ENCODE measurements at places on chromosomes 2 and 18.

GRCh38 chr2:18599509-18600254 is 10.3 kb upstream of the NT5C1B start:
- DNase-seq, result no peak

DNA sequence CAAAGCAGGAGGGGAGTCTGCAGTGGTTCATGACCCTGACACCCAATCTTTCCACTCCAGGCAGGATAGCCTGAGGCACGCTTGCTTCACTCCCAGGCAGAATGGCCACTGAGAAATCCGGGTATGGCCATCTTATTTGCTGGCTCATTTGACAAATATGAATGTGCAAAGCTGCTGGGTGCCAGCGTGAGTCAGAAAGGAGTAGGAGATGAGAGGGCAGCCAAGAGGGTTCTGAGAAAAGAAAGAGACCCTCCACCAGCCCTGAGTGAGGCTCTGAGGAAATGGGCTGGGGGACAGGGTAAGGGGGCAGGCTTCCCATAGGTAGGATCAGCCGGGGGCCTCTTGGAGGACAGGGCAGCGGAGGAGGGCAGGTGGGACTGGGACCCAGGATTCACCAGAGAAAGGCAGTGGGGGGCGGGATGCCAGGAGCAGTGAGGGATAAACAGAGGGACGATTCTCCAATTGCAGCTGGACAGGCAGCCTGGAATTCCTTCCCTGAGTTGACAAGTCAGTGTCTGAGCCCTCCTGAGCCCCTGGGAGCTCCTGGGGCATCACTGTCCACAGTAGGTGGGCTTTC is 15.2 kb downstream of the RAMP1 start:
- DNase-seq, result no peak

DNA sequence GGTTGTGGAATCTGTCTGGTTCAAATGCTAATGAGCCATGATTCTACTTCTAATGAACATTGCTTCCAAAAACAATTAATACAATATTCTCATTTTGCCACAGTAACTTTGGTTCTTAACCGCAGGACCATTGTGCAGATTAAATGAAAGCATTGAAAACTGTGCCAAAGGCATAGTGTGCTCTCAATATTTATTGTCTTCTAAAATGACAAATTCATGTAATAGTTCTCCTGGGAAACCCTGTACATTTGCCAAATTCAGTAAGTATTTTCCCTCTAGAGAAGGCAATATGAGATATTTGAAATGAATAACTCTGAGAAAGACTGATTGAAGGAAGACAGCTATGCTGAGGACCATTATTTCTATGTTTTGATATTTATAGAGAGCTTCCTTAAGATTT is 246.3 kb downstream of the CCDC102B start:
- no peak for DNase-seq

DNA sequence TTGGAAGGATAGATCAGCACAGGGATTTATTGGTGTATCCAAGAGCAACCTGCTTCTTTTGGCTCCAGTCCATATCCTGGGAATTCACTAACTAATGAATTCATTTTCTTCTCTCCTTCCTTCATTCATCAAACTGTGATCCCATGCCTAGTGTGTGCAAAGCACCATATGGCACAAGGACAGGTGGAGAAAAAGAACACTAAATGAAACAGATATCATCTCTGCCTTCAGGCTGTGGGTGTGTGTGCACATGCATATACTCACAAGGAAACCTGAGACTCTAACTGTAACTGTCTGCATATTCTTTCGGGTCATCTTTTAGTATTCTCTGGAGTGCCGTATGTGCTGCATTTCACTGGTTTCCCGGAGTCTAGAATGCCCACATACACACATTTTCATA is 20.2 kb downstream of the TNP1 start:
- no peak for DNase-seq

DNA sequence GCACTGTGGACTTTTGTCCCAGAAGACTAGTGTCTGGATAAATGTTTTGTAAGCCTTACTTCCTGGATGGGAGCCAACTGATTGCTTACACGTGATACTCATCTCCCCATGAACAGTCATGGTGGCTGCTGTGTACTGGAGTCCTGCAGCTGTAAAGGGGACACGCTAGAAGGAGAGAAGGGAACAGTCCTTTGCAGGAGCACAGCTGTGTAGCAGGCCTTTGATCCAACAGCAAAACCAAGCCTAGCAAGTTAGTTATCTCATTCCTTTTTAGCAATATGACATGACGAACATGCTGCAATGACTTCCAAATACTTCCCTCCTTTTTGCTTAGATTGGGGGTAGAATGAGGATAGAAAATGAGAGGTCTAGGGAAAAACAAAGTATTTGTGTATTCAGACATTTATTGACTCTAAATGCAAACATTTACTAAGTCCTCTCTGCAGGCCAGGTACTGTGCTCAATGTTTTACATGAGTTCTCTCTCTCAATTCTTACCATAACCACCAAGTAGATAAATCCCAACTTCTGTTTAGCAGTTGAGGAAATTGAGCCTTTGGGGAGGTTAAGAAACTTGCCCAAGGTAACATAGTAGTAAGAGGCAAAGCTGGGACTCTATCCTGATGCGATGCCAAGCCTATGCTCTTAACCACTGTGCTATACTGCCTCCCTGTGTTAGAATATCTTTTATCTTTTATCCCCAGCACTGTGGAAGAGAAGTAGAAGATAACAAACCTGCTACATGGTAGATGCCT is 55.4 kb upstream of the CD28 start:
- no peak for DNase-seq

DNA sequence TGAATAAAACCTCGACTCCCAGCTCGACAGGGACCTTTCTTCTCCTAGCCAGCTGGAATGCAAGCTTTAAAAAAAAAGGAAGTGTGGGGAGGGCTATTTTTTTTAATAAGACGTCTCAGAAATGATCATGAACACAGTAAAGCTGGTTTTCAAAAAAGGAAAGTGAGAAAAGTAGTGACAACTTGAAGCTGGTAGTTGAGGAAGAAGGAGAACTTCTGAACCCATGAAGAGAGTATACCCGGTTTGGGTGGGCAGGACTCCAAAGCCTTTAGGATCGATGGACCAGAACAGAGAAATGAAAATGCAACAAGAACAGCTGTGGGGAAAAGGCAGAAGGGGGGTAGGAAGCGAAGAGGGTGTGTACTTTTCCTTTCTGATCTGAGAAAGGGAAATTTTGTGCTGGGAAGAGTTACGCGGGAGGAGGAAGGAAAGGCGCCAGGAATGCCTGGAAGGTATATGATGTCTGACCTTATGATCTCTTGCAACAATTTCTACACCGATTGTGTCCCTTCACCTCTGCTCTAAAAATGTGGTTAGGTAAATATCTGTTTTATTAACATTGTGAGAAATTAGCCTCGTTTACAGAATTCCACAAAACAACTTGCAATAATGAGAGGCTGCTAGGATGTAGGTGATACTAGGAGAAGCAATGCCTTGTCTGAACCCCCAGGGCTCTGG is 22.6 kb upstream of the CYP1B1 start:
- no peak for DNase-seq

GRCh38 chr18:13213036-13213795 is 5.3 kb upstream of the LDLRAD4 start:
- no peak for DNase-seq

DNA sequence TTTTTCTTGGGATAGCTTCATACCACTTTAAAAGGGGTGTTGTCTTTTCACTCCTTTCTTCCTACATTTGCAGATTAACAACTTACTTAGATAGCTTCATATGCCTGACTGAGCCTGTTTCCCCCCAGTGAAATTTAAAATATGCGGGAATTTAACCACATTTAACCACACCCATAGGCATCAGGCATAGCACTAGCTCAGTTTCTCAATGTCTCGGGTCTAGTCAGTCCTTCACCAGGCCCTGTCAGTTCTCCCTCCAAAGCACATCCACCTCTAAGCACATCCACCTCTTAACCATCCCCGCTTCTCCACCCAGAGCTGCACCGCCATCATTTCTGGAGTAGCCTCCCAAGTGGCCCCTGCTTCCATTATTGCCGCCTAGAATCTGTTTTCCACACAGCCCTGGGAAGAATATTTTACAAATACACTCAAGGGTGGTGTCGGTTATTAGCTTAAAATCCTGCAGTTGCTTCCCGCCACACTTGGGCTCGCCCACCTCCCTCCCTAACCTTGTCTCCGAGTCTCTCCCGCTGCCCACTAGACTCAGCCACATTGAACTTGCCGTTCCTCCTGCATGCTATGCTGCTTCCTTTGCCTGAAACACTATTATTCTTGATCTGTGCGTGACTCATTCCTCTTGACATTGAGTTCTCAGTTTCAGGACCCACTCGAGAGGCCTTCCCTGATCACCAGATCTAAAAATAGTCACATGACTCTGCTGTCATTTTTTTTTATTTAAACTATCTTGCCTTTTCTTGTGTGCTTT is 68.3 kb downstream of the SPTBN1 start:
- DNase-seq, result no peak

GRCh38 chr2:78506301-78506700 is 519.2 kb upstream of the REG3G start:
- DNase-seq, result no peak

DNA sequence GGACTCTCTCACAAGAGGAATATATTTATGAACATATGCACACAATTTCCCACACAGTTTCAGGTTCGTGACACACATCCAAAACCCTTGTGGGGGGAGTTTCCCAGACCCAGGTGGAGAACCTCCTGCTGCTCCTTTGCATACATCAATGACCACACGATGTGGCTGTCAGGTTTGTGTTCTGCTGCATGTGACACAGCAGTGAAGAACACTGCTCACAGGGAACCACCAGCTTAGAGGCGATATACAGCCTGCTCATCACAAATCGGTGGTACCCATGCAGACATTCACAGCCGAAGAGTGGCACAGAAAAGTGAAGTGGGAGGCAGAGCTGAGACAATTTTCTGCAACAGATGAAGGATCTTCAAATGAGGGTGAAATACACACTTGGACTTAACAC is 175.6 kb upstream of the ZFP36L2 start:
- DNase-seq, result peak; percentile 3

- no peak for DNase-seq
Observed at GRCh38 chr18:3042379-3042778, 29.4 kb upstream of the LPIN2 start.

DNA sequence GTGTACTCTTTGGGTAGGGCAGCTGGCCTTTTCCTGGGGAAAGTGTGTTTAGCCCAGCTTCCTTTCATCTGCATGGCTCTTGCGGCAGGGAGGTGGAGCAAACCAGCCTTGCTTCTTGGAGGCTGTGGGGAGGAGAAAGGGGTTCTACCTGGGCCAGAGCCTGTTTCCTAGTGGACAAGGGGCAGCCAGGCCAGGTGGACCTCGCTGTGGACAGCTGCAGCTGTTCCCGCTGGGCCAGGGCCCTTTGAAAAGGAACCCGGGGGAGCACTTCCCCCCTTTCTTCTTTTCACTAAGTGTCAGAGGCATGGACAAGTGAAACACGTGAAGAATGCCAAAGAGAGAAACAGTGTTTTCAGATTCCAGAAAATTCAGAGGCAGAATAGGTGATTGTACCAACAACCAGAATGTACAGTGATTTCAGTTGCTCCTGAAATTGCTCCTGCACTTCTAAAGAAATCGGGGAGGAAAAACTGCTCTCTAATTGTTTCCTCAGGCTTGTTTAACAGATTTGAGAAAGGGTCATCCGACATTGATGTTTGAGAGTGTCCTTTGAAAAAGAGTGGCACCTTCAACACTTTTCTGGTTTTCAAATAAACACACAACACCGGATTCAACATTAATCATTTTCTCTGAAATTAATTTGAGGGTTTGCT is 3.9 kb downstream of the GLI2 start:
- DNase-seq, result no peak

DNA sequence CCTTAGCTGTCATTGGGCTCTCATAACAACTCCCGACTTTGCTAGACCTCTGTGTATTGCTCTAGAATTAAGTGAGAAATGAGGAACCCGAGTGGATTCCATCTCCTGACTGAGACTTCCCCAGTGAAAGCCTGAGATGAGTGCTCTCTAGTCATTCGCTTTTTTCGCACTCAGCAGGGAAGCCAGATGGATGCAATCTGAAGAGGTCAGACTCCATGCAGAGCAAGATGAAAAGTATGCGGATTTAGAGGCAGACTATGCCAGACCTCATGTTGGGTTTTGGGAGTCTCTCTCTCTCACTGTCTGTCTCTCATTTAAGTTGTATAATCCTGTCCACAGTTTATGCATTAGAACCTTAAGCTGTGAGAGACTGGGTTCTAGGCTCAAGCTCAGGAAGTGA is 88.6 kb downstream of the SLC5A7 start:
- DNase-seq, result no peak

DNA sequence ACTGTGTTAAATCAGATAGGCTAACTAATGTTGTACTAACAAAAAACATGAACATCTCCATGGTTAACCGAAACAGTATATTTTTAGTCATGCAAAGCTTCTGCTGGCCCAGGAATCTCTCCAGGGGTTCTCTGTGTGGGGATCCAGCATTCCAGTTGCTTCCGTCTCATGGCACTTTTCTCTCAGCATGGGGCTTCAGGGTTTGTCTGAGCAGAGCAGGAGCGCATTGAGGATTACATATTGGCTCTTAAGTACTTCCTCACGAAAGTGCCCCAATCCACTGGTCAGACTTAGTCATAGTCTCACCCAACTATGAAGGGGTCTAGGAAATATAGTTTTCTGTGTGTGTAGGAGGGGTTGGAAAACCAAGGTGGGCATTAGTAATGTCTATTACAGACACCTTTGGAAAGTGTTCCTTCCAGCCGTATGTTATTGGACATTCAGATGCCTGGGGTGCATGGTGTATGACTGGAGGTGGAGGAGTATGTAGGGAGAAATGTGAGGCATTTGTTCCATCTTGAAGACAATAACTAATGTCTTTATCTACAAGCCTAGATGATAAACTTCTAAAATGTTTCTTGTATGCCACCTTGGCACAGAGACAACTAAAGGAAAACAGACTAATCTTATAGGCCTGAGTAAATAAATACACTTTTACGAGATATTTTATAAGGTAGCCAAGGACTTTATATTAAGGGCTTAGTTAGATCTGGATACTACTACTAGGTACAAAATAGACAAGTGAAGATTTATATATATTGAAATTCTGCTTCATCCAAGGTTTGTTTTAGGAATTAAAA is 123.8 kb upstream of the ZEB2 start:
- DNase-seq, result no peak

DNA sequence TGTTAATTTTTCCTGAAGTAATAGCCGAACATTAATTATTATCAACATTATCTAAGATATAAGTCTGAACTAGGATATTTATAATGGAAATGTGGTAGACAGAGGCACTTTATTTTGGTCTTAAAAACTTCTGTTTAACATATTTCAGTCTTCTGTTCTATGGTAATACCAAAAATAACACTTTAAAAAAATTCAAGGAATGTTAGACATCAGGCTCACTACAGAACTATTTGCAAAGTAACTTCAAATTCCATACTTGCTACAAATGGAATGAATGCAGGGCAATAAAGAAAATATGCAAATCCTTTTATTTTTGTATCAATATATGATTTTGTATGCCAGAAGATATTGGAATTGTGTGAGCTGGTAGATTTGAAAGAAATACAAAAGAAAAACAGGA is 345.5 kb upstream of the DSEL start:
- DNase-seq, result no peak

DNA sequence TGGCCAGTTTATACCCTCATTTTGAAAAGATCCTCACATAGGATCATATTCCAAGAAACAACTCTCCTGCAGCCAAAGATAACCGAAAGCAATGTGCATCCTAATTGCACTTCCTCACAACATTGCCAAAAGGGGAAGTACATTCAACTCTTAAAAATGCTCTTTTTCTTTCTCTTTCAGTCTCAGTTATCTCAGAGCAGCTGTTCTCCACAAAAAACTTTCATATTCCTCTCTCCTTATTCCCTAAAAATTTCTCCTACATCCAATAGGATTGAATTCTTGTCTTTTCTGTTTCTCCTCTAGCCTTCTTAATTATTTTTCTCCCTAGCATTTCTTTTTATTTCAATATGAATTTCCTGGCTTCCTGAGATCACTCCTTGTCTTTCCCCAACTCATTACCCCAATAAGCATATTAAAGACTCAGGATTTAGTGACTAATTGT is 7.4 kb upstream of the VRK2 start:
- no peak for DNase-seq
